RWPE1 (cell line): ENCODE measurements at places on chromosomes 5 and 9.

DNA sequence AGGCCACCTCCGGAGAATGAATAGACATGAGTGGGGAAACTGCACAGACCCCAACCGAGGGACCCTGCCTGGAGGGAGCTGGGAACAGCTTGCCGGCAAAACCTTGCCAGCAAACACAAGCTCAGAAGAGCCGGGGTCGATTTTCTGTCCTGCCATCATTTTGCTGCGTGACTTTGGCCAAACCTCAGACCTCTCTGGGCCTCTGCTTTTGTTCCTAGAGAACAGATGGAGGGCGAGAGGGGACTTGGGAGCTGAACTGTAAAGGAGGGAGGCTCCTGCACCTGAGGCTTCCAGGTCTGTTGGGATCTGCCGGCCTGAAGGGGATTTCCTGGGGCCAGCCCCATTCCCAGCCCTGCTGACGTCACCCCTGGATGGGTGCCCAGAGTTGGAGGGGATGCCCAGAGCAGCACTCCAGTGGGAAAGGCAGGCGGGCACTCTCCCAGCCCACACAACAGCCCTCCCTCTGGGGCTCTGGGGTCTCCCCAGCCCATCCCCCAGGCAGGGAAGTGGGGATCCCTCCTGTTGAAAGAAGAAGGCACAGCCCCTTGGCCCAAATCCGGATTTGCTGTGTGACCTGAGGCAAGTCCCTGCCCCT, 40.4 kb upstream of the SYNPO start:
- DNase-seq = peak; percentile 98

- DNase-seq = no peak
Measured at GRCh38 chr9:28841775-28842174, 1268.5 kb upstream of the C9orf72 start.

GRCh38 chr9:99201603-99202002, 20.1 kb downstream of the ALG2 start:
- DNase-seq = no peak

- DNase-seq = no peak
Measured at GRCh38 chr9:135810806-135811575, 96.4 kb downstream of the CAMSAP1 start.

DNA sequence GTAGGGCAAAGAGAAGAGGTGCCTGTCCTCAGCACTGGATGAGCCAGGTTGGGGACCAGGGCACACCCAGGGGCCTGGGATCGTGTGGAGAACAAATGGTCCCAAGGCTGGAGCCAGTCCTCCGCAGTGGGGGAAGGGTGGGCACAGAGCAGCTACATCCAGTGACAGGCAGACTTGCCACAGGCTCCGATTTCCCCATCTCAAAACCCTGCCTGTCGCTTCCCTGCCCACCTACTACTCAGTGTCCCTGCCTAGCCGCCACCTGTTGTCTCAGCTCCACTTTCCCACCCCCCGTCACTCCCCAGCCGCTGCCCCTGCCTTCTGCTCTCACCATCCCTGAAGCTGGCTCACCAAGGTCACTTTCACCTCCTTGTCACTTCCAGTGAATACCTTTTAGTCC, 13.9 kb upstream of the ENHO start:
- no peak for DNase-seq

DNA sequence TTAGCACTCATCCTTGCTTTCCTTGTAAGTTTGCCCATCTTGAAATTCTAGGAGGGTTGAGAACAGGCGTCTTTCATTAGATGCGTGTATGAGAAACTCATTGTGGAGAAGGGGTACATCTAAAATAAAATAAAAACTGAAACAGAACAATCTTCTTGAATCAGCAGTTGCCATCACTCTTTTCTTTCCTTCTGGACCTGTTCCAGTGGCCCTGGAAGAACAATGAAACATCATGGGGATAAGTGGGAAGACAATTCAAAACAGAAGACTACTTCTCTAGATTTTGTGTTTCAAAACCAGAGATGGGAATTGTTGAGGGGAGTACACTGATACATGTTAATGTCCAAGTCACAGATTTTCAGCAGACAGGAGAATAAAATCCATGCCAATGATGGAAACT, 59.9 kb downstream of the SLC1A3 start:
- no peak for DNase-seq

GRCh38 chr9:112378328-112379176, 1.4 kb upstream of the HSDL2 start:
- DNase-seq = peak; percentile 67

- no peak for DNase-seq
Measured at GRCh38 chr9:136416427-136416826, 6.0 kb downstream of the PMPCA start.

DNA sequence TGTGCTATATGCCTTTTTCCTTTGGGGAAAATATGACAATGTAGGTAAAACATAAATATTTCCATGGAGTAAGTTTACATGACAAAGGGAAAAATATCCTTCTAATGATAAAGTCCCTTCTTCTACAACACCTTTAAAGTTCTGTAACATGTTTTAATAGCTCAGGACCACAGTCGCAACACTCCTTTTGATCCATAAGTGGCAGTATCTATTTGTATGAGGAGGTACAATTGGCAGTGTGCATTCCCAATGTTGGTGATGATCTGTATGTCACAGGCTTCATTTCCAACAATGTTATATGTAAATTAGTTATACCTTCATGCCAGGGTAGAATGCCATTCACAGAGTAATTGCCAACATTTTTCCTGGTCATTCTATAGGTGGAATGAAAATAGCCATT, 127.1 kb upstream of the CCNH start:
- DNase-seq = no peak

- DNase-seq = no peak
Measured at GRCh38 chr5:20536813-20537212, 548.8 kb upstream of the CDH18 start.

DNA sequence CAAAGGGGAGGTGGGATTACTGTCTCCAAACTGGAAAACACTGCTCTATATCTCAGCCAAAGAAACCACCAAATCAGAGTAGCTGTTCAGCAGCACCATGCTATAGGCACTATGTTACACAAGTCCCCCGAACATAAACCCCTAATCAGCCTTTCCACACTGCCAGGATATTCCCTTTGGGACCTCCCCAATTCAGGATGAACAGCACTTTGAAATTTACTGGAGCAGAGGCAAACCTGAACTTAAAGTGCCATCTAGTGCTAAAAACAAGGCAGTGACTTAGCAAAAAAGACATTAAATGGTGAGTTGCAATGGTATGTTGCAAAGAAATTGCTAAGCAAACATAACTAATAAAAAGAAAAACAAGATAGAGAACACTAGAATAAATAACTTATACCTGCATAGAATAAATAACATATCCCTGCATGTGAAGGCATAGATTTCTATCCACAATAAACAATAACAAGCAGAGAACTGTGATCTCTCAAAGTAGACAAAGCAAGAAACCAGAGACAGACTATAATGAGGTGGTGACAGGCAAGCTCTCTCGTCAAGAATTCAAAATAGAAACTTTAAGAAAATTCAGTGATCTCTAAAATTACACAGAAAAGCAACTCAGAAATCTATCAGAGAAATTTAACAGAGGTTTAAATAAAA, 584.4 kb upstream of the ACO1 start:
- DNase-seq = peak; percentile 30

- DNase-seq = no peak
Measured at GRCh38 chr5:128144491-128144890, 60.9 kb downstream of the SLC12A2 start.

DNA sequence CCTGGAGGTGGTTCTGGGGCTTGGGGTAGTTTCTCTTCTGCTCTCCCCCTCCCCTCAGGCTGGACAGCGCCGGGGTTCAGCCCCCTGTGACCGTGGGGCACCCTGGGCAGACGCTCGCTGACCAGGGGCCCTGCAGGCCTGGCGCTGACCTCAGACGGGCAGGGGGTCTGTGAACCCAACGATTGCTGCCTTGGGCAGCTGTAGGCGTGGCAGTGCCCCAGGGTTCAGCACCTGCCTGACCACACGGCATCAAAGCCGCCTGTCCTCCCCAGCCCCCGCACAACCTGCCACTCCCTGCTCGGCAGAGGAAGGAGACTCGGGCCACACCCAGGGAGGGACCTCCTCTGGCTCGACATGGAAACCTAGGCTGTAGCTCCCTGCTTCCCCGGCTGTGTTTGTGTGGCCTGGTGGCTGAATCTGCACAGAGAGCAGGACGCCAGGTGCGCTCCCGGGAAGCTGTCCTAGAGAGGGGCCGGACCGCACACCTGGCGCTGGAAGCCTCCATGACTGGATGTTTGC, 12.2 kb downstream of the LCN12 start:
- peak; percentile 59 for DNase-seq

DNA sequence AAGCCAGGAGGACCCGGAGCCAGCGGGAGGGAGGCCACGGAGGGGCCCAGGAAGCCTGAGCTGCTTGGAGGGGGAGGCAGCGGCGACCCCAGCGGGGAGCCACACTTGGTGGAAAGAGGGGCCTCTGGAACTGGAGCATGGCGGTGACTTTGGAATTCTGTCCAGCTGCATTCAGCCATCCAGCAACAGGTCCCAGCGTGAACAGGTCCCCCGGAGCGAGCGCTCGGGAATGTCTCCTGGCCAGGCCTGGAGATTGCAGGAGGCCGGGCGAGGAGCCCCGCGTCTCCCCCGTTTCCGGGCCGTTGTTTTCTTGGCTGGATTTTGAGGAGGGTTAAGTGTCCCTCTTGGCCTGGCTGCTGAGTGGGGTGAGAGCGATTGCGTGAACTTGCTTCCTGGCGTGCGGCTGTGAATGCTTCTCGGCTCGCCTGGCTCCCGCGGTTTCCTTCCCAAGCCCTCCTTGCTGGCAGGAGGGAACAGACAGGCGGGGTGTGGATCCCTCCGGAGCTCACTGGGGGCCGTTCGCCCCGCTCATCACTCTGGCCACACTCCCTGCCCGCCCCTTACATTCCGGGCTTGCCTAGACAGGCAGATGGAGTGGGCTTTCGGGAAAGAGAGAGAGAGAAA, 125.3 kb upstream of the IRX4 start:
- DNase-seq = peak; percentile 49

DNA sequence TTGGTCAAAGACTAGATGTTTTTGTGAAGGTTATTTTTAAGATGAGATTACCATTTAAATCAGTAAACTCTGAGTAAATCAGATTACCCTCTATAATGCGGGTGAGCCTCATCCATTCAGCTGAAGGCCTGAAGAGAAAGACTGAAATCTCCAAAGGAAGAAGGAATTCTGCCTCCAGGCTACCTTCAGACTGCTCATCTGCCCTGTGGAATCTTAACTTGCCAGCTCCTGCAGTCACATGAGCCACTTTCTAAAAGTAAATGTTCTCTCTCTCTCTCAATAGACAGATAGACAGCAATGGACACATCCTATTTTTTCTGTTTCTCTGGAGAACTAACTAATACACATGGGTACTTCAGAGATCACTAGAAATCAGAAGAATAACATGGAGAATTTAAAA, 182.8 kb downstream of the CFAP90 start:
- DNase-seq = no peak

DNA sequence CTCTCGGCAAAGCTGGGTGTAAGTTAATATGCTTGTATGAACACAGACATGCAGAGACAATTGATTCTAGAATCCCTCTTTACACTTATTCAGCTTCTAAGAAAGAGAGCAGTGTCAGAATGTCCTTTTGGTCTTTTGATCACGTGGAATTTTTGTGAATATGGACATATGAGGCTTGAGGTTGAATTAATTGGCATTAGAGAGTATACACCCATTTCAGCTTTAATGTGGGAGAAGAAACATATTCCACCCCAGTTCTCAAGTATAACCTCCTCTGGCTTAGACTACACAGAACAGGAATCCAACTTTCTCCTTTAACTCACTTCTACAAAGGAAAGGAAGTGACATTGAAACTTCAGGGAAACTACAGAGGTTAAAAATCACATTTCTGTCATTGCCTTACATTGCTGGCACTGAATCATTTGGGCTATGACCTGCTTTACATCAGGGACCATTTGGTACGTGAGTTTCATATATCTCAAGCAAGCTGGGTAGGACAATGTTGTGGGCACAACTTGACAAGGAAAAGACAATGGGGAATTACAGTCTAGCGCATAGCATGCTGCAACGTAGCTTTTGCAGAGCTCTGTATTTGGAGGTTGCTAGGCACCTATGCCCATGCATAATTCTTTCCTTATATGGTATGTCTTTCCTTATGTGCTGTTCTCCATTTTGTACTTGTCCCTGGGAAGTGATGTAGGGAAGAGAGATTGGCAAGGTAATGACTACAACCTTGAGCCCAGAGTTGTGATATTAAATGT, 19.5 kb downstream of the DAB2 start:
- no peak for DNase-seq

GRCh38 chr5:57033103-57033502, 81.2 kb upstream of the MIER3 start:
- peak; percentile 90 for DNase-seq

- DNase-seq = no peak
Measured at GRCh38 chr5:61394078-61394704, 62.1 kb downstream of the ZSWIM6 start.

DNA sequence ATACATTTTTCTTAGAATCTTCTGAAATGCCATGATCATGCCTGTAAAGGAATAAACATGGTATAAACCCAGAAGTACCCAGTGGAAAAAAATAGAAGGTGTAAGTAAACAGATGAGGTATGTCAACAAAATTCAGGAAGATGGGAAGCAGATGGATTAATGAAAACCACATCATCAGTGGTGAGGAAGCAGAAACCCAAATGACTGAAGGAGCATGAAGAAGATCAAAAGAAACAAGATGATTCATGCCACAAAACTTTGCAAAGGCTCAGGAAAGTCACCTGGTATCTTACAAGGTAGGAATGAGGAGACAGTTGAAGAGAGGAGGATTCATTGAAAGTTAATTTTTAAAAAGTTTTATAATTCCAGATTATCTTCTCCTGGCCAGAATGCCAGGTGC, 132.8 kb upstream of the PAPPA start:
- no peak for DNase-seq

DNA sequence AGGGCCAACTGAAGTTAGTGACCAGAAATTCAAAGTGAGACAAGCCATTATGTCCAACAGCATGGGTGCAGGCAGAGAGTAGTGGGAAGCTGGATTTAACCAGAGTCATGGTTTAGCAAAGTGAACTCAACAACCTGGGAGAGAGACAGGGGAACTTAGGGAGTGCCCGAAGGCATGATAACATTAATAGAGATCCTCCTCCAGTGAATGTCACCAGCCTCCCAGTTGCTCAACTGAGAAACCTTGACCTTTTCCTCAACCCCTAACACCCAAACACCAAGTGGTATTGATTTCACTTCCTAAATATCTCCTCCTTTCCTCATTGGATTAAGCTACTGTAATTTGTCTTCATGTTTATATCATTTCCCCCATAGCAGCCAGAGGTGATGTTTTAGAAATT, 42.6 kb downstream of the HMGCS1 start:
- DNase-seq = no peak
